ENCODE measurements at places on chromosomes 7 and 10.

- no peak overlapping the region for H3K27ac ChIP-seq
- no peak for DNase-seq
- H3K4me1 ChIP-seq, result no peaks in the 10 kb centered on the region
Measured at GRCh38 chr10:67079126-67079525, 153.3 kb downstream of the LRRTM3 start.

DNA sequence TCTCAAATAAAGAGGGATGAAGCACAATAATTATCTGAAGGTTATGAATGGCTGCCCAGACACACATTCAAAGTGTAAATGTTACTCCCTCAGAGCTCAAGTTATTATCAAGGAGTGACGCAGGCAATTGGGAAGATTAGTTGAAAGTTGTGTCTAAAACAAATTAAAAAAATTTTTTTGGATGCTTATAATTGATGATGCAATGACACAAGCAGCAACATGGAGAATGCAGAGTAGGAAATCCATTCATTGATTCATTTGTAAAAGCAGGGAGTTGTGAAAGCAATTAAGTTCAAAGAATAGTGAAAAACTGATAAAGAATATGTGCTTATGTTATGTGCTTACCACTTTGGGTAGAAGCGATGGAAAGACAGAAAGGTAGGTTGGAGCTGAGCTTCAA, 120.4 kb downstream of the CDK6 start:
- H3K27me3 ChIP-seq, result no peaks in the 10 kb centered on the region
- H3K27ac ChIP-seq, result no peak overlapping the region
- H3K4me1 ChIP-seq, result peaks cover 54% of the 10 kb centered on the region

DNA sequence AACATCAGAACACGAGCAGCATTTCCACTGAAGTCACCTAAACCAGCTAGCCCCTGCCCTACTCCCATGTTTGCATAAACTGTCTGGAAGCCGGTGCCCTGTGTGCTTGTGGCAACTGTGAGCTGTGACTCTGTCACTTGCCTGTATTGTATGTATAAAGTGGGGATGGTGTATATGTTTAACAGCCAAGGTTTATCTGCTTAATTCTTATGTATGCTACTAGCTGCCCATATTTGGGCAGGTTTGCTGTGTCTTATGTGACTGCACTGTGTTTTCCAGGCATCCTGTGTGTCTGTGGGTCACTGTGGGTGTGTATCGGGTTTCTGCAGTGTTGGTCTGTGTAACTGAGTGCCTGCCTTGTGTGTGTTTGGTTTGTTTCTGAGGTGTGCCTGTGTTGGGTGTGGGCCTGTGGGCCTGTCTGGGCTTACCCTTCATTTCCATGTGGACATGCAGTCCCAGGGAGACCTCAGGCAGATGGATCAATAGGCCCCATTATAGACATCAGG, 9.3 kb downstream of the LBX1 start:
- H3K27me3 ChIP-seq, result peaks cover 86% of the 10 kb centered on the region
- no peak overlapping the region for H3K4me3 ChIP-seq
- peaks cover 4% of the 10 kb centered on the region for H3K4me1 ChIP-seq
- DNase-seq, result no peak
- no peak overlapping the region for H3K27ac ChIP-seq
- H3K36me3 ChIP-seq, result no peaks in the 10 kb centered on the region

DNA sequence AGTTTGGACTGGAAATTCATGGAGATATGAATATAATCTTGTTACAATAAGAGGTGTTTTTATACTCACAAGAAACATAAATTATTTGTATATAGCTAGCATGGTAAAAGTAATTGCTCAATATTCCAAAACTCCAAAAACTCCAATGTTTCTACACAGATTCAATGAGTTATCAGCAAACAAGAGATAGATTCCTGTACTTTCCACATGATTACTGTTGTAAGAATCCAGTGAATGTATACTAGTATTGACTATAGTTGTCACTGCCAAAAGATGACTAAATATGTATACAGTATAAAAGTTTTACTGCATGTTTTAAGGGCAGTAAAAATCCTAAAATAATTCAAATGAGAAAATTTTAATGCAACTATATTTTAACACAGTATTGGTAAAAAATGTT, 10.7 kb downstream of the ATOH7 start:
- no peaks in the 10 kb centered on the region for H3K4me1 ChIP-seq
- no peaks in the 10 kb centered on the region for H3K36me3 ChIP-seq
- no peak for DNase-seq
- peaks cover 7% of the 10 kb centered on the region for H3K27me3 ChIP-seq
- H3K4me3 ChIP-seq, result no peak overlapping the region
- H3K27ac ChIP-seq, result no peak overlapping the region

GRCh38 chr7:116434820-116435341, 64.7 kb upstream of the CAV2 start:
- H3K36me3 ChIP-seq, result no peaks in the 10 kb centered on the region
- no peaks in the 10 kb centered on the region for H3K4me1 ChIP-seq
- no peak for DNase-seq
- no peak overlapping the region for H3K27ac ChIP-seq
- no peak overlapping the region for H3K4me3 ChIP-seq
- H3K27me3 ChIP-seq, result peaks cover 2% of the 10 kb centered on the region

DNA sequence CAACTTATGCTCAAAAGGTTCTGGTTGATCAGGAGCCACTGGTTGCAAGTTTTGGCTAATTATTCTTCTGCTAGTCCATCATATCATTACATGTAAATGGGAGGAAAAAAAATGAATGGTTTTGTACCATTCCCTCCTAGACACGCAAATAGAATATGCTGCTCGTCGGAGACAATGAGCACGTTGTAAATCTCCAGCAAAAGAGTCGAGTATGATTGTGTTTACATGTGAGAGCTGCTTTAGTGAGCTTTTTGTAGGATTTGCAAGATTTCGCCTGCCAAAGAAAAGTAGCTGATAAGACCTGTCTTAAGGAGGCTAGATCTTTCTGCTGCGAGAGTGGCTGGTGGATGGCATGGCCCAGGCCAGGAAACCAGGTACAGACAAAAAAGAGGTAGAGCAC, 109.0 kb downstream of the ZMYND11 start:
- no peaks in the 10 kb centered on the region for H3K4me1 ChIP-seq
- H3K4me3 ChIP-seq, result no peak overlapping the region
- peaks cover 38% of the 10 kb centered on the region for H3K36me3 ChIP-seq
- DNase-seq, result no peak
- H3K27ac ChIP-seq, result no peak overlapping the region
- H3K27me3 ChIP-seq, result no peaks in the 10 kb centered on the region

DNA sequence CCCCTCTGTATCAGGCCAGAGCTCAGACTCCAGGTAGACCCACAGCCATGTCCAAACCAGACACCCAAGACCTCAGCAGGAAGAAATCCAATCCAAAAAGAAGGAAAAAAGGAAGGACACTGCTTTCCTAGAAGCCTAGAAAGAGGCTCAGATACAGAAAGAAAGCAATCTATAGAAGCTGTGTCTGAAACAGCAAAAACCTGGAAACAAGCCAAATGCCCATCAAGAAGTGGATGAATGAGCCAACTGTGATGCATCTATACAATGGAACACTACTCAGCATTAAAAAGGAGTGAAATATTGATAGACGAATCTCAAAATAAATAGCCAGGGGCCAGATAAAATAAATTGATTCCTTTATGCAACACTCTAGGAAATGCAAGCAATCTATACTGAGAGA, 31.6 kb downstream of the GRB10 start:
- no peak overlapping the region for H3K4me3 ChIP-seq
- no peaks in the 10 kb centered on the region for H3K27me3 ChIP-seq
- no peaks in the 10 kb centered on the region for H3K4me1 ChIP-seq
- H3K36me3 ChIP-seq, result no peaks in the 10 kb centered on the region

DNA sequence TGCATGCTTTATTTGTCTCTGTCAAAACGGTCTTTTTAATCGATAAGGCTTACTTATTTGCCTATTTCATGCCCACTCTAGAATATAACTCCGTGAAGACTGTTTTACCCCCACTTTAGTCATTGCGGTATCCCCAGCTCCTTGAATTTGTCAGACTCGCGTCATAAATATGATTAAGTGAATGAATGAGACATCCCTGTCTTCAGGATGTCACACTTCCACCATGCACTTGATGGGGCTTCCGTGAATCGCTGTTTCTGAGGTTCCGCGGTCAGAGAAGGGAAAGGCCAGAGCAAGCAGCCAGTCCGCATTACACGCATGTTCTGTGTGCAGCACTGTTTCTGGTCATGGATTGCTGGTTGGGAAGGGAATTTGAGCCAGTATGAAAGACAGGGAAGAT, 138.8 kb downstream of the CELF2 start:
- peaks cover 51% of the 10 kb centered on the region for H3K4me1 ChIP-seq
- H3K27ac ChIP-seq, result no peak overlapping the region
- peaks cover 3% of the 10 kb centered on the region for H3K36me3 ChIP-seq
- H3K27me3 ChIP-seq, result no peaks in the 10 kb centered on the region
- no peak for DNase-seq

GRCh38 chr10:53997953-53998352, 803.1 kb downstream of the PCDH15 start:
- H3K36me3 ChIP-seq, result no peaks in the 10 kb centered on the region
- no peak overlapping the region for H3K4me3 ChIP-seq
- DNase-seq, result no peak
- no peaks in the 10 kb centered on the region for H3K27me3 ChIP-seq
- no peak overlapping the region for H3K27ac ChIP-seq
- no peaks in the 10 kb centered on the region for H3K4me1 ChIP-seq

GRCh38 chr7:55105952-55106351, 87.1 kb downstream of the EGFR start:
- peaks cover 1% of the 10 kb centered on the region for H3K4me1 ChIP-seq
- peaks cover 38% of the 10 kb centered on the region for H3K27me3 ChIP-seq
- DNase-seq, result no peak
- no peaks in the 10 kb centered on the region for H3K36me3 ChIP-seq
- no peak overlapping the region for H3K27ac ChIP-seq

DNA sequence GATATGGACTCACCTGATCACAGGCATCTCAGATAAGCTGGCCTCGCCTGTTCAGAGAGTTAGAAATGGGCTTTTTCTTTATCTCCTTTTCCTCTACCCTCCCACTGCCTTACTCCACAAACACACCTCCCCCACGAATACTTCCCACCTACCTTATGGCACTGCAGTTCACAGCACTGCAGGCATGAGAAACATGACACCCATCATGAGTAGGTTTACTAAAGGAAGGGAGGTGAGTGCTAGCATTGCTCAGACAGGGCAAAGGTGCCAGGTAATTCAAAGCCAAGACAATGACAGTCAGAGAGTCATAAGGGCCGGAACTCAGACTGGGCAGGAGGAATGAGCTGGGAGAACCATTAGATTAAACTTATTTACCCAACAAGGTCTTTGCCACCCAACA, 220.6 kb downstream of the FAM107B start:
- peak overlapping the region; percentile 68 for H3K27ac ChIP-seq
- peaks cover 73% of the 10 kb centered on the region for H3K4me1 ChIP-seq
- no peak for DNase-seq

- H3K27ac ChIP-seq, result no peak overlapping the region
- H3K36me3 ChIP-seq, result no peaks in the 10 kb centered on the region
- no peak for DNase-seq
- H3K27me3 ChIP-seq, result no peaks in the 10 kb centered on the region
- no peak overlapping the region for H3K4me3 ChIP-seq
Measured at GRCh38 chr10:66244953-66245352, 680.9 kb upstream of the LRRTM3 start.

GRCh38 chr10:53886325-53887300, 914.4 kb downstream of the PCDH15 start:
- H3K4me1 ChIP-seq, result no peaks in the 10 kb centered on the region
- H3K27me3 ChIP-seq, result no peaks in the 10 kb centered on the region
- no peak overlapping the region for H3K27ac ChIP-seq
- H3K36me3 ChIP-seq, result no peaks in the 10 kb centered on the region

- H3K27me3 ChIP-seq, result peaks cover 21% of the 10 kb centered on the region
- H3K36me3 ChIP-seq, result no peaks in the 10 kb centered on the region
- H3K4me3 ChIP-seq, result no peak overlapping the region
- H3K27ac ChIP-seq, result no peak overlapping the region
Measured at GRCh38 chr10:70568781-70569495, 33.6 kb downstream of the PRF1 start.

DNA sequence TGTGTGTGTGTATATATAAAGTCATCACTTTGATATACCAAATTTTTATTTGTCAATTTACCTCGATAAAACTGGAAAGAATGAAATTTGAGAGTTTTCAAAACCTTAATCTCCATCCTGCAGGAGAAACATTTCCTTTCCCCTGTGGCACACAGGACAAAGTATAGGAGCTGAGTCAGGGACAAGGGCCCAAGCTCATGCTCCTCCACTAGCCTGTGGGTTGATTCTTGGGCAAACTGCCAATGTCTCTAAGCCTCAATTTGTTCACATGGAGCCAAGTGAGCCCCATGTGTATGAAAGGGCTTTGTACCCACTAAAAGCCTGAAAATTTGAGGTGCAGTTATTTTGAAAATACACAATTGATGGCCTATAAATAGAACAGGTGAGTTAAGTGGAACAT, 60.3 kb upstream of the IL6 start:
- peaks cover 68% of the 10 kb centered on the region for H3K4me1 ChIP-seq
- H3K4me3 ChIP-seq, result no peak overlapping the region
- DNase-seq, result no peak
- peaks cover 12% of the 10 kb centered on the region for H3K36me3 ChIP-seq
- H3K27me3 ChIP-seq, result peaks cover 14% of the 10 kb centered on the region

GRCh38 chr7:2993868-2994267, 49.8 kb downstream of the CARD11 start:
- no peaks in the 10 kb centered on the region for H3K27me3 ChIP-seq
- no peak for DNase-seq
- H3K36me3 ChIP-seq, result peaks cover 91% of the 10 kb centered on the region
- no peak overlapping the region for H3K27ac ChIP-seq
- H3K4me3 ChIP-seq, result no peak overlapping the region
- no peaks in the 10 kb centered on the region for H3K4me1 ChIP-seq

GRCh38 chr7:66140924-66141323, 26.3 kb downstream of the CRCP start:
- H3K4me1 ChIP-seq, result peaks cover 6% of the 10 kb centered on the region
- H3K27me3 ChIP-seq, result no peaks in the 10 kb centered on the region
- DNase-seq, result no peak
- H3K36me3 ChIP-seq, result peaks cover 68% of the 10 kb centered on the region
- H3K4me3 ChIP-seq, result no peak overlapping the region
- no peak overlapping the region for H3K27ac ChIP-seq

DNA sequence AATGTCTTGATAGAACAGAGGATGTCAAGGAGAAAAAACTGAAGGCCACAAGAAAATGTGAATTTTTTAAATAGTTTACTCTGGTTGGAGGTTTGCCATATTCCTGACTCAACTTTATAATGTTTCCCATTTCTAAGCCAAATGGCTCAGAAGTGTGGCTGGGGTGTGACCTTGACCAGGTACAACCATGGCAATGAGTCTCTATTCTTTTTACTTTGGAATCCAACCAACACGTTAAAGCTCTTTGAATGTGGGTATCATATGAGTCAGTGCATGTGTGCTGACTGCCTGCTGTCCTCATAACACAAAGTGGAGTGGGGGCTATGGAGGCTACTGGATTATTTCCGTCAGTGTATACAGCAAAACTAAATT, 33.5 kb upstream of the DLD start:
- DNase-seq, result no peak
- H3K27ac ChIP-seq, result peak overlapping the region; percentile 62
- peaks cover 23% of the 10 kb centered on the region for H3K4me1 ChIP-seq
- no peaks in the 10 kb centered on the region for H3K36me3 ChIP-seq
- H3K4me3 ChIP-seq, result no peak overlapping the region

- no peaks in the 10 kb centered on the region for H3K4me1 ChIP-seq
- H3K4me3 ChIP-seq, result no peak overlapping the region
- H3K36me3 ChIP-seq, result no peaks in the 10 kb centered on the region
- no peak for DNase-seq
- H3K27ac ChIP-seq, result no peak overlapping the region
Measured at GRCh38 chr7:152485826-152486225, 50.0 kb upstream of the KMT2C start.
